Activated naive CD4-positive, alpha-beta T cell treated with anti-CD3 and anti-CD28 coated beads, Interleukin-2, amount 10 ng/mL, durations not matched to agents 7 days and 5 days (primary cell): ENCODE measurements at places on chromosomes 2 and 18.
A peak's percentile ranks its signal among the peaks of the same experiment; 100 is the strongest.

- no peak for DNase-seq
Observed at GRCh38 chr18:35029103-35029502, 12.1 kb upstream of the MAPRE2 start.

GRCh38 chr2:95730813-95731212, 139.0 kb downstream of the TRIM43 start:
- DNase-seq: no peak

DNA sequence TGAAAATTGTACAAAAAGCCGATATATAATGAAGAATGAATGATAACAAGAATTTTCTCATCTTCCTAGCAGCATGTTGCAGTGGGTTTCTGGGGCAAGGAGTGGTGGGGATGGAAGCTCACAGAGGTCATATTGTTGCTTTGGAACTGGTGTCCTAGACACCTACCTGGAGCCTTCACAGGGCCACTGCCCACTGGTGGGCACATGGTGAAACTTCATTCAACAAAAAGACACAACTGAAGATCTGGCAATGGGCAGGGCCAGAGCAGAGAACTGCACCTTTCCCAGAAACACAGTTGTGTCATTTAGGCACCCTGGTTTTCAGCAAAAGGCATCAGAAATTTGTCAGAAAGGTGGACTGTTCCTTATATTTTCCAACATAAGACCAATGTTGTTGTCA, 115.3 kb downstream of the FHOD3 start:
- no peak for DNase-seq

DNA sequence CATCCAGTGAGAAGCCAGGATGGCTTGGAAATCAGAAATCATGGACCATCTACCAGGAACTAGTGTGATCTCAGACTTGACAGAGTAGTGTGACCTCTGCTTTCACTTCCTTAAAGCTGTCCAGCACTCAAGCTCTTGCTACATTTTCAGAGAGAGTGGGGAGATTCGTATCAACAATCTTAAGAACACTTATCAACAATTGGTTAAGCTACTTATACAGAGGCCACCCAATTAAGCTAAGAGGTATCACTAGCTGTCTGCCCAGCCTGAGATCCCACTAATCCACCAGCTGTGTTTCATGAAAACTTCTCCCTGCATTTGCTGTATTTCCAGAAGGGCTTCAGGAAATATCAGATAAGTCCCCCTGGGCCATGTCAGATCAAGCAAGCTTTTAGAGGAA, 4.2 kb downstream of the RPRM start:
- no peak for DNase-seq

- DNase-seq: no peak
Observed at GRCh38 chr2:42050703-42051542, 3.1 kb downstream of the PKDCC start.

- no peak for DNase-seq
Observed at GRCh38 chr2:114040826-114041225, 150.9 kb downstream of the ACTR3 start.

DNA sequence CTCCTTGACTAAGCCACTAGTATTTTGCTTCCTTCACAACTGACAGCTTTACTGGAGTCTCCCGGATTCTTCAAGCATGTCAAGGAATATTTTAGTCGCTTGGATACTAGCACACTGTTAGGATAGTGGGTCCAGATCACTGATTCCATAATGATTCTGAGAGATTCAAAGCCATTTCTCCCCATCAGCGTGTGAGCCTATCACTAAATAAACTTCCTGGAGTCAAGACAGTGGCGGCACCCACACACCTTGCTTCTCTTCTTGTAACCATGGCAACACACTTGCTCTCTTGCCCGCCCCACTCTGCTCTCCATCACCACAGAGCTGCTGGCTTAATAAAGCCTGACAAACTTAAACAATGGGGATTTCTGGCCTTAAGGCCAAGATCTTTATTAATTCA, 245.1 kb downstream of the LRRTM1 start:
- DNase-seq: no peak

GRCh38 chr2:127046579-127046978, 60.4 kb downstream of the BIN1 start:
- DNase-seq: peak; percentile 21

GRCh38 chr2:10831400-10831985, 18.9 kb upstream of the PDIA6 start:
- DNase-seq: no peak

- DNase-seq: no peak
Observed at GRCh38 chr2:157911246-157911645, 35.1 kb upstream of the ACVR1 start.

GRCh38 chr2:235894839-235895238, 273.3 kb downstream of the GBX2 start:
- DNase-seq: no peak

GRCh38 chr2:210756855-210757254, 200.5 kb downstream of the CPS1 start:
- DNase-seq: no peak

DNA sequence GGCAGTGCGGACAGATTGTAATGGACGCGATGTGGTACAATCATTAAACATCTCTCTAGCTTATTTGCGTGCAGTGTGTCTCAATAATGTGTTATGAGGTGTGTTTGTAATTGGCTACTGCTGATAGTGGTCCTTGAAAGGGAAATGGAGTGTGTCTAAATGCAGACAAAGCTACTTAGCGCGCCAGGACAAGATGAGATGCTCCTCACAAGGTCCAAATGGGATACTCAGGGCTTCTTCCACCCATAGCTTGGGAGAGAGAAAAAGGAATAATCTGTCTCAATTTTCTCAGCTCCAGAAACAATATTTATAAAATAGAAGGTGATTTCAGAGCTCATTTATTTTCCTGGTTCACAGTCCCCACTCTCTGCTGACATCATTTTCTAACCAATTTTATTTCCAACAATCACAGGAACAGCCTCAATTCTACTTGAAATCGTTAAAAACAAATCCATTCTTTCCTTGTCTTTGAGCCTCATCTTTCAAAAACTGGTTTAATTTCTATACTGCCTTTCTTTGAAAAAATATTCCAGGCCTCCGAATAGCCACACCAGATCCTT, 28.5 kb downstream of the GALNT14 start:
- no peak for DNase-seq

DNA sequence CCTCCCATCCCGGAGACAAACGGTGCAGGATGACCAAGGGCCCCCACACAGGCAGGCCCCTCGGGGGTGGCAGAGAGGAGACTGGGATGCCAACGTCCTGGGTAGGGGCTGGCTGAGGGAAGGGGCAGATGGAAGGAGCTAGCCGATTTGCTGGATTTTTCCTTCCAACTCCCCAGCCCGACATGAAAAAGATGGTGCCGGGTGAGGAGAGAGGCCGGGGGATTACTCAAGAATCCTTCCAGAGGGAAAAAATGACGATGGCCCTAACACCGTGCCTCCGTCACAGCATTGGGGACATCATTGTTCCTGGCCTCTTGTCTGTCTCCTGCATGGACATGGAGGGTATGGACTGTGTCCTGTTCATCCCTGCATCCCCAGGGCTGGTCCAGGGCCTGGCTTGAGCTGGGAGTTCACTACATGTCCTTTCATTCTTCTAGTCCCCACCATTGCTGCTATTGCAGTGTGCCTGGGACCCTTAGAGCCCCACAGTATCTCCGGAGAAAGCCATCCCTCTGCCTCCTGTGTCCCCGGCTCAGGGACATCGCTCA, 217.7 kb downstream of the TNS1 start:
- DNase-seq: no peak

GRCh38 chr18:13137670-13138419, 80.7 kb upstream of the LDLRAD4 start:
- peak; percentile 86 for DNase-seq

DNA sequence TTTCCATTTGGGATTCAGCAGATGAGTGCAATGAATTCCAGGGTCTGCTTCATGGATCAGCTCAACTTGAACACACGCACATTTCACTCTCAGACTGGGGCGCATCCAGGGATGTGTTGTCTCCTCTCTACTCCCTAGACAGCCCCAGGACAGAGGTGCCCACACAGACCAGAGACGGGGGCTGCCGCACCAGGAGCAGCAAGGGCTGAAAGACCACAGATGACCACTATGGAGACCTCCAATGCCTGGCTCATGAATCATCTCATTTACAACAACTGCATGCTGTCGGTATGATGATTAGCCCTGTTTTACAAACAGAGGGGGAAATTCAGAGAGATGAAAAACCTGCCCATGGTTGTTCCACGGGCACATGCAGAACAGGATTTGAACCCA, 63.1 kb downstream of the CYP26B1 start:
- no peak for DNase-seq

- no peak for DNase-seq
Observed at GRCh38 chr2:68193787-68194372, 36.2 kb downstream of the PNO1 start.

- DNase-seq: no peak
Observed at GRCh38 chr2:70966681-70967080, 11.7 kb upstream of the ANKRD53 start.

- no peak for DNase-seq
Observed at GRCh38 chr2:46193855-46194254, 103.4 kb upstream of the EPAS1 start.

- no peak for DNase-seq
Observed at GRCh38 chr2:127280693-127281092, 13.3 kb downstream of the ERCC3 start.

- peak; percentile 46 for DNase-seq
Observed at GRCh38 chr2:234278556-234279255, 218.2 kb downstream of the ARL4C start.

GRCh38 chr2:41853427-41854191, 194.2 kb upstream of the PKDCC start:
- peak; percentile 34 for DNase-seq

DNA sequence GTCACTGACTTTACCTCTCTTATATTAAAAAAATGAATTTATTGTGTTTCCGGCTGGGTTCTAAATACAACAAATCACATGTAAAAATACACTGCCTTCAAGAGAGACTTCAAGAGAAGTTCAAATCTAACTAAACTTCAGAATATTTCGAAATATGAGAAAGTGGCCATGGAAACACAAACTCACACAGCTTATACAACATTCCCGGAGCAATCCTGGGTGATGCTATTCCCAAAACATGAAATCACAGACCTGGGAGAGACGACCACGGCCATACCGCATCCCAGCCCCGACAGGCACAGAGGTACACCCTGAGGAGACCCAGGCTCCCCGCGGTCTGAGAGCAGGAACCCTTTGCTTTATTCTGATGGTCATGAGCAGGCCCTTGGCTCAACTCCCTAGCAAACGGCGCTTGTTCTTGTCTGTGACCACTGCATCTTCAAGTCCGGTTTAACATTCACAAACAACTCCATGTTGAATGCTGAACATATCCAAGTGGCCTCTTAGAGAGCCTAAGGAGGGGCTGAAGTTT, 185.4 kb upstream of the REV1 start:
- no peak for DNase-seq

DNA sequence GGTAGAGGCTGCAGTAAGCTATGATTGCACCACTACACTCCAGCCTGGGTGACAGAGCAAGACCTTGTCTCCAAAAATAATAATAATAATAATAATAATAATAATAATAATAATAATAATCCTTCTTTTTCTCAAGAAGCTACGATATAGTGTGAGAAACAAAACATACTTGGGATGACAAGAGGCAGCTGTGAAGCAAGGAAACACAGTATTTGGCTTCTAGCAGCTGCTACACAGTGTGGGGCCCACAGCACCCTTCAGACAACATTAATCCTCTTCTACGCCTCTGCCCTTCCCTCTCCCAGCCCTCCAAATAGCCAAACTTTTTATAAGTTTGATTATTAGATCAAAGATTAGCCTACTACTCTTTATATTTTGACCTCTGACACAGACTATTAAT, 62.2 kb downstream of the MYOM1 start:
- DNase-seq: no peak

GRCh38 chr2:162153608-162154224, 1.7 kb upstream of the GCG start:
- peak; percentile 73 for DNase-seq

DNA sequence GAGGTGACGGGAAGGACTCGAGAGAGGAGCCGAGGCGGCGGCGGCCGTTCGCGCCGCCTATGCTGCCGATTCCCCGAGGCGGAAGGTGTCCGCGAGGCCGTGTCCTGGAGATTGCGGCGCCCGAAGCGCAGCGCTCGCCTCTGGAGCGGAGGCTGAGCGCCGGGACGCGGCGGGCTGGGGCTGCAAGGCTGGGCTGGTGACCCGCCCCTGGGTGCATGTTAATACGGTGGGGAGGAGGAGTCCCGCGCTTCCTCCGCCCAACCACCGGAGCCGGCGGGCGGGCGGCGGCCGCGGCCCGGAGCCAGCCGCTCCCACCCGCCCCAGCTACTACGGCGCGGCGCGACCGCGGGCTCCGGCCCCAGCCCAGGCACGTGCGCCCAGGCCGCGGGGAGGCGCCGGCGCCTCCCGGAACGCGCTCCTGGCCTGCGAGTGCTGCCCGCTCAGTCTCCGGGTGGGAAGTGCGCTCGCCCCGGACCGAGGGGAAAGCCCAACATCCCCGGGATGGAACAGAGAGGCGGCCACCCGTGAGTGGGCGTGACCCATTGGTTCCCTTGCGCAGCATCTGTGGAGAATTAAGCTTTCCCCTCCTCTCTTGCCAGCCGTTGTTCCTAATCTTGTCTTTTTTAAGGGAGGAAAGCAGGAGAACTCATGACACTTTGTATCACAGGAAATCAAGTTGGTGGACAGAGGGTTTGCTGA, at the start of gene DLGAP1:
TSS of gene DLGAP1 (minus strand) at position 195 of the 699 bp plus-strand sequence.
- DNase-seq: no peak

GRCh38 chr2:112733456-112733855, 12.6 kb downstream of the NT5DC4 start:
- DNase-seq: no peak

GRCh38 chr18:32373995-32374394, 96.7 kb downstream of the GAREM1 start:
- DNase-seq: no peak

- DNase-seq: peak; percentile 74
Observed at GRCh38 chr2:96869822-96870625, at the start of gene SEMA4C. SEMA4C (minus strand) TSS chr2:96870080; CDS start chr2:96867886, 2,194 bp downstream.

- no peak for DNase-seq
Observed at GRCh38 chr2:169709331-169709730, 15.1 kb downstream of the PHOSPHO2 start.

DNA sequence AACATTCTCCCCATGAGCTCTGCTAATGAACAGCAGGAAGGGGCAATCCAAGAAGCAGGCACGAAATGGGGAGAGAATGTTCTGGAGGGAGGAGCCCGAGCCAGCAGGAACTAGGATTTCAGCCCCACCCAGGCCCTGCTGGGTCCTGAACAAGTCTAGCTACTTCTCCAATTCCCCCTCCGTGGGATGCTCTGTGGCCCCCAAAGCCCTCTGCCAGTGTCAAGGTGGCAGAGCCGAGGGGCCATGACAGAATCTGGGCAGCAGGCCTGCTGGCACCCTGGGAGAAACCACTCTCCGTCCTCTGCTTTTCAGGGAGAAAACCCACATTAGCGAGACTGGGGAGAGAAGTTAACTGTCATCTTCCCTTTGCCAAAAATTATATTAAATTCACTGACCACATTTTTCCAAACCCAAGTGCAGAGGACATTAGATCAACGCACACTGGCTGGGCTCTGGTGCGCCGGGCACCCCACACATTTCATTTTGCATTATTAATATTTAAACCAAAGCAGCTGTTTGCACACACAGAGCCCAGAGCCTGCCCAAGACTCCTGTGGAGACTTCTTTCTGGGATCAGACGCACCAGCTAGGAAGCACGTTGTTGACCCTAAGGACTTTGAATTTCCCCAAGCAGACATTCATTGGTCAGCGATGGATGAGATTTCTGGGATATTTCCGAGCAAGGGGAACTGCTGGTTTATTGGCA, 80.2 kb upstream of the PKDCC start:
- no peak for DNase-seq

GRCh38 chr2:194721227-194721626, 935.8 kb upstream of the SLC39A10 start:
- no peak for DNase-seq
